ENCODE measurements at places on chromosomes 12 and 14.

GRCh38 chr12:30896461-30896860 is 30.1 kb upstream of the TSPAN11 start:
- DNase-seq = no peak

- DNase-seq = no peak
These were observed 11.6 kb upstream of the SYNDIG1L start for GRCh38 chr14:74437496-74438053.

DNA sequence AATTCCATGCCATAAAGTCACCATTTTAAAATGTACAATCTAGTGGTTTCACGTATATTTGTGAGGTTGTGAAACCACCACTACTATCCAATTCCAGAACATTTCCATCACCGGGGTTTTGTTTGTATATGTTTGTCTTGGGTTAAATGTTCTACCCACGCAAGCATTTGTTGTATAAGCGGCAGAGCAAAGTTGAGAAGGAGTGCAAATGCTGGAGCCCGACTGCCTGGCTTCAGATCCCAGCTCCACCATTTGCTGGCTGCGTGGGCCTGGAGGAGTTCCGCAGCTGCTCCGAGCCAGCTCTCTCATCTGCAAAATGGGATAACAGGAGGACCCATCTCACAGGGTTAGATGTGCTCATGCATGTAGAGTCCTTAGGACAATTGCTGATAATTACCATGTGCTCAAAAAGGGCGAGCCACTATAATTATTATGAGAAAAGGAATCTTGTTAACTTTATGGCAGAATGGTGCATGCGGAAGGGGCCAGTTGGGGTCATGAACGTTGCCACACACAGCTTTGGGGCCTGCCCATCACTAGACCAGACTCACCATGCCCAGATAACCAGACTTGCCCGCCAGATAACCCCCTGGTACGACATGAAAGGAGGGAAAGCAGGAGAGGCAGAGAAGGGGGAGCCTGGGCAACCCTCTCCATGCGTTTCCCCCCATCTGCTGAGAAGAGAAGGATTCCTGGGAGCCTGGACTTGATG is 6.4 kb downstream of the ACTN1 start:
- no peak for DNase-seq

- no peak for DNase-seq
These were observed 354.5 kb downstream of the NUAK1 start for GRCh38 chr12:105783983-105784947.

GRCh38 chr14:91089958-91090535 is 23.8 kb upstream of the DGLUCY start:
- no peak for DNase-seq

DNA sequence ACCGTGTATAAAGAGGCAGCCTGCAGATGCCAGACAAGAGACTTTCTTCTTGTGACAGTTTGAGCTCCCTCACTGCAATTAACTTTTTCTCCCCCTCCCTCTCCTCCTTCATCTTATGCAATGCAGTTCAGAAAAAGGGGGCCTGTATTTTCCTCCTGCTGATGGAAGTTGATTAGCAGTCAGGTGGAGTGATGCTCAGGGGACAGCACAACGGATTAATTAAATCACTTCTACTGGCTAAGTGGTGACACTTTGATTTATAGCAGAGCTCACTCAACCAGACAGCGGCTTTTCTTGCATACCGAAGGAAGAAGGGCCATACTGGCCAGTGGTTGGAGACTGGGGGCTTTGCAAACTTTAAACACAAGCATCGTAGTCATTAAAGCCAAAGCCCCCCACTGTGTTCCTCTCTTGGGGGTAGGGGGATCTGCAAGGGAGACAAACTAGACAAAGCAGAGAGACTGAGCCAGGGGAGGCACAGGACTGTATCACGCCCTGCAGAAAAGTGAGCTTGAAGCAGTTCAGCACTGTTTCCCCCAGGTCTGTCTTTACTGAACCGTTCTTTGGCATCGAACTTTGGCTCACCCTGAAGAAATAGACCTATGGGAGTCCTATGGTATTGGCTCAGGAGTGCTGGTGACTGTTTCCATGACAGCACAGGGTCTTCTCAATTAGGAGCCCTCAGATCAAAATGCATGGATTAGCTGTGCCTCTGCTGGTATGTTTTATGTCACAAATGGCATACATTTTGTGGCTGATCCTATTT is 47.7 kb downstream of the SPRING1 start:
- no peak for DNase-seq

DNA sequence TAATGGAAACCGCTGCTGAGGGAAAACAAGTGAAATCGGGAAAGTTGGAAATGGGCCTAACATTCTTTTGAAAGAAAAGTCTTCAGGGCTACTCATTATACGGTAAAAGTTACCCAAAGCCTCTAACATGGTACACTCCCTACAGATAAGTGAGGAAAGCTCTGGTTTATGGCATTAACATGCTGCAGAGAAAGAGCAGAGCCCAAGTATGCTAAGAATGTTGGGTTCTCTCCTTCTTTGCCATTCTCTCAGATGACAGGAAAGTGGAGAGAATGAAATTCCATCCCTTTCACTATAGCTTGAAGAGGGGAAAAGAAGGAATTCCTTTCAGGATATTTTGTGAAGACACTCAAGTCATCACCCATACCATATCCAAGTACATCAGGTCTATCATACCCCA is 348.0 kb downstream of the SEC23A start:
- no peak for DNase-seq

DNA sequence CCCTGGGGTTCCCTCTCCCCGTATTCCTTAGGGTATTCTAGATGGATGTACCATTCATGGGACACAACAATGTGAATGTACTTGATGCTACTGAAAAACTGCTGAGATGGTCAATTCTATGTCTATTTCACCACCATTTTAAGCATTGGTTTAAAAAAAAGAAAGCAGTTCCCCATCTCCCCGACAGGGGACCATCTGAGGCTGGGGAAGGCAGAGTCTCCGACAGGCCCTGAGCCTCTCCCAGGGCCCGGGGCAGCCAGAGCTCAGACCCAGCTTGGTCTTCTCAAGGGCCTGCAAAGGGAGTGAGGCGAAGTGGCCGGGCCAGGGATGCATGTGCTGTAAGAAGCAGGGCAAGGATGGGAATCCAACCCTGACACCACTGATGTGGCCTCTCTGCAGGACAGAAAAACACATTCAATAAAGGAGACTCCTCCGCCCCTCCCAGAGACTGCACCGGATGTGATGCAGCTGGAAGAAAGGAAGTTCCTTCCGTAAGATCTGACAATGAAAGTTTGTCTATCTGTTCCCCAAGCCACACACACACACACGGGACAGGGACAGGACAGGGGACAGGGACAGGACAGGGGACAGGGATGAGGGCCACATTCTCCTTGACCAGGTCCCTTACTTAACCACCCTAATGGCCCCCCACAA is 234.1 kb downstream of the BCL11B start:
- no peak for DNase-seq

DNA sequence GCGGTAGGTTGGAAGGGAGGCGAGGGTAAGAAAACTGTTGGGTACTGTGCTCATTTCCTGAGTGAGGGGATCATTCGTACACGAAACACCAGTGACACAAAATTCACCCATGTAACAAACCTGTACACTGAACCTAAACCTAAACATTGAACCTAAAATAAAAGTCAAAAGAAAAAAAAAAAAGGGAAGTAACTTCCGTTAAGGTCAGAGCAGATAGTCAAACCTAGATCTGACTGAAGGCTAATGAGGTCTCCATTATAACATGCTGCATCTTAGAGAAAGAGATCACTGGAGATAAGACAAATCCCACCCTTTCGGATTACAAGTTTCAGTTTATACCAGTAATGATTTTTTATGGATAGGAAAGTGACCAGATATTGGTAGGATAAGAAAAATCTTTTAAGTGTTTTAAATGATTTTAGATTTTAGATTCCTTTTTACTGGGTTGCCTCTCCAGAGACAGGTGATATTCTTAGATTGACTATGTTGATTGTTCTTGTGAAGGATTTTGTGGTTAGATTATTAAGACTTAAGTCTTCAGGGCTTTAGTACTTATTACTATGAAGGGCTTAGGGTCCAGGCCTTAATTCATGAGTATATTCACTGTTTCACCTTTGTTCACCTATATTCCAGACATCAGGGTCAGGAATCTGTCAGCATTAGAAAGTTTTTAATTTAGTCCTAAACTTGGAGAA is 11.2 kb upstream of the NCKAP1L start:
- no peak for DNase-seq

DNA sequence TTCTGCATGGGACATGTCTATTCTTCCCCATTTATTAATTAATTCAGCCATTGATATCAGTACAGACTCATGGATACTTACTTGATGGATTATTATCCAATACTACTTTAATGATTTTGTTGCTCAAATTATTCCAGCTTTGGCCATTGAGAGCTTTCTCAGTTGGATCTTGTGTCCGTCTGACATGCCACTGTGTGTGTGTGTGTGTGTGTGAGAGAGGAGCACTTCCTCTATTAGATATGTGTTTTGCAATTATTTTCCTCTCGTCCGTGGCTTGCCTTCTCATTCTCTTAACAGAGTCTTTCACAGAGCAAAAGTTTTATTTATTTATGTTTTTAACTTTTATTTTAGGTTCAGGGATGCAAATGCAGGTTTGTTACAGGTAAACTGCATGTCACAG is 194.2 kb downstream of the ADGRD1 start:
- no peak for DNase-seq

- DNase-seq = no peak
These were observed 26.1 kb downstream of the NRXN3 start for GRCh38 chr14:78196323-78196722.

DNA sequence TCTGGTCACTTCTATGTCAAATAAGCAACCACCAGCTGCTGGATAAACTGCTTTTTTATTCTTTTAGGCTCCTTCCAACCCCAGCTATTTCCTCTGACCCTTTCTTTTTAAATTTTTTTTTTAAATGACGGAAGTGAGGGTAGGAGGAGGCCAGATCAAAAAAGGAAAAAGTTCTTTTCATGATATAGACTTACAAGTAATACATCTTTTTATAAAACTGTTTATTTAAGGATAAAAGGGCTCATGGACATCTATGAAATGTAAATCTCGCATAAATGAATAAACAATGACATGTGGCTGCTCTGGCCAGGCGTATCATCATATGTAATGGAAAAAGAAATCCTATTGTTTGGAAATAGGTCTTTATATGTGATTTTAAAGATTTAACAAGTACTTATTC is 169.0 kb upstream of the ATP2B1 start:
- no peak for DNase-seq

GRCh38 chr12:102120886-102121285 is 903 bp downstream of the PARPBP start:
- no peak for DNase-seq
